Stimulated activated CD8-positive, alpha-beta memory T cell treated with anti-CD3 and anti-CD28 coated beads, Interleukin-15, amount 100 ng/mL, for 4 hours (primary cell): ENCODE measurements at places on chromosomes 3 and 15.

DNA sequence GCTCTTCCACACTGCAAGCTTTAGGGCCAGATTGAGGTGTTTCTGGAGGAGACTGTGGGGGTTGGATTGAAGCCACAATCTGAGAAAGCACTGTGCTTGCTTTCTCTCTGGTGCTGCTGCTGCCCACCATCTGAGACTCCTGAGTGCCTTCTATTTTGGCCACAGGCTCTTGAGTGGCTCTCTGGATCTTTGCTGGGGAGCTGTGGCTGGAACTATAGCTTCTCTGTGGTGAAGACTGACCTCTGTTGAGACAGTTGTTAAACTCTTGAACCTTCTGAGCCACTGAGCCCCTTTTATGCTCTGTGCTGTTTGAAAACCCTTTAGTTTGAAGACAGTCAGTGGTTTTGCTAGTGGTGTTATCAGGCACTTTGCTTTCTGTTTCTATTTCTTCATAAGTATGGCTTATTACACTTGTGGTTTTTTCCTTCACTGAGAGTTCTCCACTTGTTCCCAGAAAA is 108.7 kb upstream of the TSPAN3 start:
- no peak for DNase-seq

- no peak for DNase-seq
These were observed 3.8 kb upstream of the SLCO3A1 start for GRCh38 chr15:91849749-91850161.

GRCh38 chr3:183265157-183265642 is 12.1 kb downstream of the B3GNT5 start:
- DNase-seq = no peak

GRCh38 chr3:81622395-81622794 is 139.1 kb downstream of the GBE1 start:
- DNase-seq = no peak

GRCh38 chr15:70447928-70448698 is 315.2 kb downstream of the UACA start:
- DNase-seq = peak; percentile 14

- DNase-seq = no peak
These were observed 130.4 kb downstream of the PCCB start for GRCh38 chr3:136380530-136380929.

- DNase-seq = no peak
These were observed 360.2 kb upstream of the ROPN1 start for GRCh38 chr3:124352149-124352539.

DNA sequence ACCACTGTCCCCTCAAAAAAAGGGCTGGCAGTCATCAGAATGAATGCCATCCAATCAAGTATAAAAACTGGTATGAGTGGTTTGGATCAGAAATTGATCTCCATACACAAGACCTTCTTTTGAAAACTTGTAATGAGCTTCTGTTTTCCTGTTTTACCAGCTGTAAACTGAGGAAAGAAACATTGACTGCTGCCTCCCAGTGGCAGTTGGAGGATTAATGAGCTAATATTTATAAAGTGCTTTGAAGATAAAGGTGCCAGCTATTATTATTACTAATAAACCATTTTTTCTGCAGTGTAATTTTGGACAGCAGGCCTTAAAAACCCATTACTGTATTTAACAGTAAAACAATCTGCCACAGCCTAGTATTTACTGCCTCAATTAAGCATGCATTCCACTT is 11.4 kb downstream of the CHL1 start:
- no peak for DNase-seq

DNA sequence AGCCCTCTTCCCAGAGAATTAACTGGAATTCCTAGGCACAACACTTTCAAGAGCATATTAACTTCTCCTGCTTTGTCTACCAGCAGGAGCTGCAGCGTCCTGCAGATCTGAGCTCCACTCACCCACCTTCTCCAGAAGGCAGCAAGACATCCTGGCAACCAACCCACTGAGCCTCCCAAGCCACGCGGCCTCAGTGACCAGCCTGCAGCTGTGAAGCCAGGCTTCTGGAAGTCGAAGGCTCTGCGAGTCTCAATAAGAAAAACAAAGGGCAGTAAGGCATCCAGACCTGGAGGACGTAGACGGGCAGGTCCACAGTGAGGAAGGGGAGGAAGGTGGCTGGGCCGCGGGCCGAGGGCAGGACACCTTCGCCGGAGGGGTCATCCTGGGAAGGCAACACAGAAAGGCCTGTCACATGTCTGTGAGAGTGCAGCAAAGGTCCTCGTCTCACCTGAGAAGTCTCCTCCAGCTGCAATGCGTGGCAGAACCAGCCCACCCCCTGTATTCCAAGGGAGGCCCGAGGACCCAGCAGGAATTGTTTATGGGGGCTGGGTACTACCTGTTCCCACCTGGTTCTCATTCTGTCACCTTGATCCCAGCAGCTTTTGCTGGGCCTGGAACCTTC is 36.2 kb downstream of the ZXDC start:
- DNase-seq = no peak

DNA sequence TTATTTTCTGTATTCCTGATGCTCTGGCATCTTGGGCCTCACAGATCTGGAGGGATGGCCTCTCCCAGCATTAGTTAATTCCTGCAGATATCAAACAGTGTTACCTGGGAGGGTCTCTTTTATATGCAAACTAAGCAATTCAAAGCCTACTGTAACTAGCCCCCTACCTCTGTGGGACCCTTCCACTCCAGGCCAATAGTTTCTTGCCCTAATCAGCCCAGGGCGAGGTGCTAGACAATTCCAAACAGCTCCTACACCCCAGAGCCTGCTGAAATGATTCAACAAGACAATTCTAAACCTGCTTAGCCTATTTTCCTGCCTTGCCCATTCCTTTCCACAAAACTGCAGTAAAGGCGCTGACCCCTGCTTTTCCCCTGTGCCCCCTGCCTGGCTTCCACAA is 106.6 kb upstream of the IGSF10 start:
- DNase-seq = no peak

GRCh38 chr15:56469483-56469882 is 4.5 kb upstream of the MNS1 start:
- DNase-seq = no peak

- no peak for DNase-seq
These were observed 40.2 kb upstream of the LPP start for GRCh38 chr3:188113756-188114155.

DNA sequence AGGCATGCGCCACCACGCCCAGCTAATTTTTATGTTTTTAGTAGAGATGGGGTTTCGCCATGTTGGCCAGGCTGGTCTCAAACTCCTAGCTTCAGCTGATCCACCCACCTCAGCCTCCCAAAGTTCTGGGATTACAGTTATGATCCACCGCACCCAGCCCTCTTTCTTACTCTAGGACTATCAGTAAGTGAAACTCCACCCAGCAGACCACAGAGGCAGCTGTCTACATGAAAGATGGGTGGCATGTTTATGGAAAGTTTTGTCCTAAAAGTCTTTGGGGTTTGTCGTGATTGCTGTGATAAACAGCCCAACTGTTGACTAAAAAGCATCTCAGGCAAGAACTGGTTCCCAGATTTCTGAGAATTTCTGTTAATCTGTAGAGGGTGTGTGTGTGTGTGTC is 10.9 kb downstream of the ARL6IP5 start:
- no peak for DNase-seq

- no peak for DNase-seq
These were observed 615 bp downstream of the VPS18 start for GRCh38 chr15:40894681-40895448.

GRCh38 chr3:105436687-105437086 is 70.0 kb downstream of the ALCAM start:
- DNase-seq = no peak

DNA sequence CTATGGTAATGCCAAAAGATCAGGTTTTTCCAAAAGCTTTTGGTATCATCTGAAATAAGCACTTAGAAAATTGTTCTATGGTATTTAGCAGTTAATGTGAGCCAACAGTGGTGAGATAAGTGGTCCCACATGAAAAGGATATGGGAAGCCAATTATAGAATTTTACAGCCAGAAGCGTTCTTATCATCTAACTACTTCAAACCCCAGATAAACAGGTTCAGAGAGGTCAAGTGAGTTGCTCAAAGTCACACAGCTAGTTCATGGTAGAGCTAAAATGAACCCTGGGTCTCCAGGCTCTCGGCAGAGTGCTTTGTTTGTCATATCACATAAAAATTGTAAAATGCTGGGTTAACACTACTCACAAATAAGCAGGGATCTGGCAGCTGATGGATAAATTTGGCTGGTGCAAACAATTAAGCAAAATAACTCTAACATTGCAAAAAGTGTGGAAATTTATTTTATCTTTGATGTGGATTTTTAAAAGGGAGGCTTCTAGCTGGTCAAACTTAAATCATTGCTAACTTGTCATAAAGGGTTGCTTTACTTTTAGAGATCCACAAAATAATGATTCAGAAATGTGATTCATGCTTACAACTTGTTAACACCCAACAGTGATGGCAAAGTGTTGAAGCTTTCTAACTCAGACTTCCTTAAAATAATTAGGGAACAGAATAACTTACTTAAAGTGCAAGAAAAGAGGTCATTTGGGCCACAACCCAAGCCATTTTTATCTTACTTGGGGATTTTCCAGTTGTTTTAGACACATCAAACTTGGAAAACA is 202.8 kb upstream of the TBC1D5 start:
- no peak for DNase-seq
